SK-N-DZ (cell line): ENCODE measurements at places on chromosomes 4 and X.

GRCh38 chr4:78032446-78032845 lies 24.7 kb upstream of the FRAS1 start:
- DNase-seq, result no peak

DNA sequence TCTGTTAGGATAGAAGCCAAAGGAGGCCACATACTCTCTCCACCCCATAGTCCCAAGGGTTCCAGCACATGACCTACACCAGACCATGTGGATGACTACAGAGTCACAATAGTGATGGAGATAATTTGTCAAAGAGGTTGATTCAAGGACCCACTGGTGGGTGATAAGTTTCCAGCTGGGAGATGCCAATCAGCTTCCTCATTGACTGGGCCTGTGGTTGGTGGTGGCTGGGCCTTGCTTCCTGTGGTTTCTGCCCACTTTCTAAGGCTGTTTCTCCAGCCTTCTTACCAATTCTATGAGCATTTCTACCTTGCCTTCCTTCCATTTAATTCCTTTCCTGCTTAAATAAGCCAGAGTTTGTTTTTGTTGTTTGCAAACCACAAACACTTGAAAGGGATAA lies 95.5 kb upstream of the CPEB2 start:
- no peak for DNase-seq

DNA sequence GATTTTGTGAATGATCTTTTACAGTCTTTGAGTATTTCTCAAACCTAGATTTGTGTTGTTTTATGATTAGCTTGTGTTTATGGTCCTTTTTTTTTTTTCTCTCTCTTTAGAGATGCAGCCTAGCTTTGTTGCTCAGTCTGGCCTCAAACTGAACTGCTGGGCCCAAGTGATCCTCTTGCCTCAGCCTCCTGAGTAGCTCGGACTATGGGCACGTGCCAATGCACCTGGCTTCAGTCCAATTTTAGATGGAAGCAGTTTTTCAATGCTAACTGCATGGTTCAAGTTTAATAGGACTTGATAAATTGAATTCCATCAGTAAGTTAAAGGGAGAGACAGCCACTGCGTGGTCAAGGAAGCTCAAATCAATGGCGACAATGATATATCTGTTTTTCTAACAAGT lies 3.8 kb upstream of the FGG start:
- no peak for DNase-seq

DNA sequence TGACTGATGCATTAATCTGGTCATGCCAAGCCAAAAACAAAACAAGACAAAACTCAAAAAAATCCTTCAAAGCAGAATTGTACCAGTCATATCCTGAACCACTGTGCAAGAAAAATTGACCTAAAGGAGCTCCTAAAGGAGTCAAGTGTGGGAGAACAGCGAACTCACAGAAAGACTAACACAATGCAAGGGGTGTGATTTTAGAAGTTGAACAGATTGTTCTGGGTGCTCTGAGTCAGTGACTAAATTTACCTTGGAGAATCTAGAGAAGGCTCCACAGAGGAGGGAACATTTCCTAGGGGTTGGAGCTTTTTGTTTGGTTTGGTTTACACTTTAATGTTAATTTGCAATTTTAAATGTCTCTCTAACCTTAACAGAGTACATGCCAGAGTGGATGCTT lies 48.9 kb upstream of the PHF8 start:
- no peak for DNase-seq

GRCh38 chr4:34269613-34270012 lies 1974.7 kb downstream of the ARAP2 start:
- DNase-seq, result no peak

DNA sequence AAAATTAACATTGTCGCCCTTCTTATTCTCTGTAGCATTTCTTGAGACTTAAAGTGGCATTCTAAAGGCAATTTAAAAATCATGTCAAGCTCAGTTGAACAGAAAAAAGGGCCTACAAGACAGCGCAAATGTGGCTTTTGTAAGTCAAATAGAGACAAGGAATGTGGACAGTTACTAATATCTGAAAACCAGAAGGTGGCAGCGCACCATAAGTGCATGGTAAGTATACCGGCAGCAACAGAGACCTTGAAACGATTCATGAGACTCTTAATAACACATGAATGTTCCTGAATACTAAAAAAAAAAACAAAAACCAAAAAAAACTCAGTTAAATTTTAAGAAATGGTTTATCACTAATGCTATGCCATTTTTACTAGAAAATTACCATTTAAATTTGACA lies 82.4 kb upstream of the HPRT1 start:
- peak; percentile 46 for DNase-seq

- DNase-seq, result no peak
These were observed 351.3 kb downstream of the NAP1L3 start for GRCh38 chrX:93322110-93322509.

DNA sequence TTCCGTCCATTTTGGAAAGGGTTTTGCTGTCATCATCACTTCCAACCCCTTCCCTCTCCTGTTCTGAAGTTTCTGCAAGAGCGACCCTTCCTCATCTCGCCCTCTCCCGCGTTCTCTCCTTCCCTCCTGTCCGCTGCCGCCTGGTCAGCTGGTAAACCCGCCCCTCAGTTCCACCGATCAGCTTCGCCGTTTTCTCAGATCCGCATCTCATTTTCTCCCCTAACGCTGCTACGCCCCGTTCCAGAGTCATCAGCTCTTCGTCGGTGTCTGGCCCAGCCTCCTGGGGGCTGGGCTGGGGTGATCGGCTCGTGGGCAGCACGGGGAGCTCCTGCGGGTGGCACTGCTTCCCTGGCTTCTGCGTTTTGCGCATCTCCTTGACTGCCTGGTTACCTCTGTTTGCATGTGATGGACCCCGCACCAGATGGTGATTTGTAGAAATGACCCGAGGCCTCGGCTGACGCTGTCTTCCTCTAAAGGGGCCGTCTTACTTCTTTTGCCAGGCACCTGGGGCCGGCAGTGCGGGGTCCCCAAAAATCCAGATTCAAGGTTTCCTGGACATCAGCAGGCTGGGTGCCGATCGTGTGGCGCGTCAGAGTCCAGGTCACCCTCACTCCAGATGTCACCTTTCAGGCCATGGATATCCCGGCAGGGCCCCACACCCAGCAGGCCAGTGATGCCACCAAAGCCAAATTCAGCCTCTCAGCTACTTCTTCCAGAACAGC lies 13.4 kb downstream of the CTBP1 start:
- no peak for DNase-seq

- no peak for DNase-seq
These were observed 107.9 kb downstream of the FHDC1 start for GRCh38 chr4:153044036-153044435.

DNA sequence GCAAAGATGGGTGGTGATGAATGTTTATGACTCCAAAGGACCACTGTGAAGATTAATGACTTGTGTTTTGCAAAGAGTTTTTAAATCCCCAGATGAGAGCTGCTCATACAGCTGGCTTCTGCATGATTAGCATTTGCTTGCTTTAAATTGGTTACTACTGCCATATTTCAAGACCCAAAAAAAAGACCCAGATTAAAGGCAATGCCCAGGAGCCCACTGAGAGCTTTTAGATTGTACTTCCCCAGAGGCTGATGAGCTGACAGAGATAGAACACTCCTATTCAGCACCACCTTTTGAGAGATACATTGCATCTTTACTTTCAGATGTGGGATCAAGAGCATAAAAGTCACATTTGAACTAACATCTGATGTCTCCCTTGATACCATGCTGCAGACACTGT lies 142.0 kb downstream of the HNRNPD start:
- no peak for DNase-seq

DNA sequence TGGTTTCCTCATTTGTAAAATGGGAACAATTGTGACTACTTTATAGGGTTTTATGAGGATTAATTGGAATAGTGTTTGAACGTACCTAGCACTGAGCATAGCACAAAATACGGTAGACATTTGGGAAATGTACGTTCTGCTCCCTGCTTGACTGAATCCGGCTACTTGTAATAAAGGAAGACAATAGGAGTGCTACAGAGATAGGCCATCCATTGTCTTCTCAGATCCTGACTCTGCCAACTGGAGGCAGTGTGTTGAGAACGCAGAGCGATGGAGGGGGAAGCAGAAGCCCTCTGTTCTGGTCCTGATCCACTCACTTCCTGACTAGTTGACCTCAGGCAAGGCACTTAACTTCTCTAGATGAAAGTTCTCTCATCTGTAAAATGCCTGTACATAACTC lies 26.4 kb downstream of the ENPP6 start:
- DNase-seq, result no peak

- DNase-seq, result no peak
These were observed 329.4 kb upstream of the PABPC4L start for GRCh38 chr4:134531013-134531412.

GRCh38 chr4:73098016-73098415 lies 28.5 kb upstream of the COX18 start:
- DNase-seq, result no peak

- DNase-seq, result no peak
These were observed 247.0 kb downstream of the C4orf33 start for GRCh38 chr4:129342819-129343408.

- DNase-seq, result no peak
These were observed 547.4 kb downstream of the SPRY1 start for GRCh38 chr4:123943976-123944375.

- no peak for DNase-seq
These were observed 424.5 kb upstream of the PCDH7 start for GRCh38 chr4:30295652-30296051.

GRCh38 chr4:1685235-1686150 lies 1.4 kb upstream of the FAM53A start:
- DNase-seq, result no peak

GRCh38 chrX:121746105-121746504 lies 698.7 kb downstream of the GLUD2 start:
- DNase-seq, result no peak

DNA sequence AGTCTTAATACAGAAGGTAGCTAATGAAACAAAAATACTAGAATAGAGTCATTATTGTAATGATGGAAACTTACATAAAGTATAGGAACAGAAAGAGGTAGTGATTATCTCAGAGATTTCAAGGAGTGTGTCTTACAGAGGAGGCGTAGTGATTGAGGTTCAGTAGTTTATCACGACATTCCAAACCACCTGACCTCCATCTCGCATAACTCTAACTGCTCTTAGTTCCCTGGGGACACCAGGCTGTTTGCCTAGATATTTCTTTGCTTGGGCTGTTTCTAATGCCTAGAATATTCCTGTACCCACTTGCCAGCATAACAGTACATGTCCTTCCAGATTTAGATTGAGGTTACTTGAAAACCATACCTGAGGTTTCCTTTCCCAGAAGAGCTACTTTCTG lies 29.1 kb downstream of the STAG2 start:
- no peak for DNase-seq

DNA sequence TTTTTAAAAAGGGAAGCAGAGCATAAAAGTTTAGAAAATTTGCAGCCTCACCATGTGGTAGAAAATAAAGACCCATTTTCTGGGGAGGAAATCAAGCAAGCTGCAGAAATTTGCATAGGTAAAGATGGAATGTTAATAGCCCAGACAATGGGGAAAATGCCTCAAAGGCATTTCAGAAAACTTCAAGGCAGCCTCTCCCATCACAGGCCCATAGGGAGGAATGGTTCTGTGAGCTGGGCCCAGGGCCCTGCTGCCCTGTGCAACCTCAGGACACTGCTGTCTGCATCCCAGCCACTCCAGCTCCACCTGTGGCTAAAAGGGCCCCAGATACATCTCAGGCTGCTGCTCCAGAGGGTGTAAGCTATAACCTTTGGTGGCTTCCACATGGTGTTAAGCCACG lies 137.9 kb downstream of the INPP4B start:
- DNase-seq, result no peak

- peak; percentile 57 for DNase-seq
These were observed 547.5 kb downstream of the SMARCA1 start for GRCh38 chrX:128975745-128976144.

GRCh38 chr4:47713129-47713834 lies 124.6 kb downstream of the CORIN start:
- DNase-seq, result no peak

DNA sequence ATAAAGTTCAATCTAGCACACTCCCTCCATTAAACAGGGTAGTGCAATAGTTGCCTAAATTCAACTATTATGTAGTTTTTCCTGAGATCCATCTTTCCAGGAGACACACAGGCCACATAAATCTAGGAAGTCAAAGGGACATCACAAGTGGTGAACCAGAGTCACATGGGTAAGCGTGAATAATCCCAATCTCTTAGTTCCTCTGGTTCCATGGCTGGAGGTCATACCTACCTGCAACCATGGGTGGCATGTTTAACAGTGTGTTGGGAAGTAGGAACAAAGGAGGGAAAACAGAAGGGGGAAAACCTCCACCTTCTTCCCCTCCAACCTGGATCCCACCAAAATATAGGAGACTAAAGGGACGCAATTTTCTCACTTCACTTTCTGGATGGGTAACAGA lies 2651.6 kb downstream of the ARAP2 start:
- DNase-seq, result no peak

DNA sequence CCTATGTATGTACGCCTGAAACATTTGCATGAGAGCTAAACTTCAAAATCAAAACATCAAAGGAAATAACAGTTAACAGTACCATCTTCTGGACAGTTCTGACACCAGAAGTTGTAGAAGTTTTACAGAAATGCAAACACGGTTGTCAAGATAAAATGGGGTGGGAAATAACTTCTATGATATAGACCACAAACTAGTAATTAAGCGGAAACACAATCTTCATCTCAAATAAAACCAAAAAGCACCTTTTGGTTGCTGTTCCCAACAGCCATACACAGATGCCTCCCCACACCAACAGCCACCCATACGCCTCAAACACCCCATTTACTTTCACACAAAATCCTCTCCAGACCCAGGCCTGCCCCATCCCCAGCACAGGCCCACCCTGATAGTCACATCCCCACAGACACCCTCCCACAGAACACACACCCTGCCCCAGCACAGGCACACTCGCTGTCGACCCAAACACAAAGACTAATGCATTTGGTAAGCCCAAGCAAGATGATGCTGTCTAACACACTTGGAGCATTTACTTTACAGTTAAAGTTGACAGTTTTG lies 64.3 kb downstream of the TAPT1 start:
- no peak for DNase-seq

DNA sequence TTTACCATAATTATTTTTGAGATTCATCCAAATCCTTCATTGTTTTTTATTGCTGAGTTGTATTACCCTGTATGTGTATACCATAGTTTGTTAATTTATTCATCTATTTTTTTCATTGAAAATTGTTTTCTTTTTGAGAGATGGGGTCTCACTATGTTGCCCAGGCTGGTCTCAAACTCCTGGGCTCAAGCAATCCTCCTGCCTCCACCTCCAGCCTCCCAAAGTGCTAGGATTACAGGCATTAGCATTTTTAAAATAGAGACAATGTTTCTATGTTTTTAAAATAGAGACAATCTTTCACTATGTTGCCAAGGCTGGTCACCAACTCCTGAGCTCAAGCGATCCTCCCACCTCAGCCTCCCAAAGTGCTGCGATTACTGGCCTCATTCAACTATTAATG lies 1.6 kb upstream of the MAGIX start:
- DNase-seq, result no peak

DNA sequence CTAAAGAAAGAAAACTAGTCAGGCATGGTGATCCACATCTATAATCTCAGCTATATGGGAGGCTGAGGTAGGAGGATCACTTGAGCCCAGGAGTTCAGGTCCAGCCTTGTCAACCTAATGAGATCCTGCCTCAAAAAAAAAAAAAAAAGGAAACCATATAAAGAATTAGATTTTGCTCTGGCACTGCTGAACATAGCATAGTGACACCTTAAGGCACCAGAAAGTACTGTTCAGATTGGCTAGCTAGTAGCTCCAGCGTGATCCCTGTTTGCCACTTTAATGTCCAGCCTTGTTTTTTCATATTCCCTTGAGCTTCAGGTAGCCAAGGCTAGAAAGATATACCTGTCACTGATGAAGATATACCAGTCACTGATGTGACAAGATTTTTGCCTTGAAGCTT lies 34.1 kb downstream of the EXOC1 start:
- no peak for DNase-seq
